CD4-positive, alpha-beta T cell treated with Interleukin-10 for 1 hour (primary cell): ENCODE measurements at places on chromosomes 4 and X.

GRCh38 chr4:76605099-76605563 is 170.1 kb downstream of the SHROOM3 start:
- no peak for DNase-seq

GRCh38 chrX:151954730-151955129 is 19.7 kb downstream of the GABRE start:
- DNase-seq: no peak

DNA sequence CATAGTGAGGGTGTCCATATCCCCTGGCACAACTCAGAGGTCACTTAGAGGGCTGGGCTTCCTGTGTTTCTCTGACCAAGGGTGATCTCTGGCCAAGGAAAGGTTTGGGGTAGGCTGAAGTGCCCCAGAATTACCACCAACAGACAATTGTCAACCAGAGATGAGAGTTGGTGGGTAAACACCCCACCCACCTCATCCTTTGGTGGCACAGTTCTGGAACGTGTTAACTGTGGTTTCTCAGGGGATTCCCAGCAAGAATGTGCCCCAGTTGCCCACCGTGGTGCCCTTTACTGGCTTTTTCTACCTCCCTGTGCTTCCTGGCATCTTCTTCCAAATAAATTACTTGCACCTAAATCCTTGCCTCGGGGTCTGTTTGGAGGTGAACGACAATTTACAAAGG is 17.1 kb downstream of the GRPR start:
- no peak for DNase-seq

DNA sequence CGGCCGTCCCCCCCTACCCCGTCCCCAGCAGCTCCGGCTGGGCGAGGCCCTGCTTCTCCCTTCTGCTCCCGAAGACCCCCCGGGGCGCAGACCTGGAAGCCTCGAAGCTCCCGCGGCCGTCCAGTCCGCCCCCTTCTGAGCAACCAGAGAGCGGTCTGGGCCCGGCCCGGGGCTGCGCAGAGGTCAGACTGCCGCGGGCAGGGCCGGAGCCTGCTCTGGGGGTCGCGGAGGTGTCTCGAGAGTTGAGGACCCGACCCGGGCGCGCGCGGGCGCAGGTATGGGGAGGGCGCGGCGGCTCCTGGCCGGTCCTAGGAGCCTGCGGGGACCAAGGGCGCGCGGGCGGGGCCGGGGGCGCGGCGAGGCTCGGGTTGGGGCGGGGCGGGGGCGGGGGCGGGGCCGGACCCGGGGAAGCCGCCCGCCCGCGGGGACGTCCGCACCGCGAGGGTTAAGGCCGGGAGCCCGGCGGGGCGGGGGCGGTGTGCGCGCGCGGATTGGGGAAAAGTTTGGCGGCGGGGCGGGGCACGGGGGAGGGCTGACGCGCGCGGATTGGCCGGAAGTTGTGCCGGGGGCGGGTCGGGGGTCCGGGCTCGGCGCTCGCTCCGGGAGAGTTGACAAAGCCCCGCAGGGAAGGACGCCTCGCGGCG is at the start of gene FGFRL1:
FGFRL1 (plus strand) TSS at position 605 of the 644 bp plus-strand sequence. CDS start 860 bp downstream, outside the sequence.
- DNase-seq: peak; percentile 94

DNA sequence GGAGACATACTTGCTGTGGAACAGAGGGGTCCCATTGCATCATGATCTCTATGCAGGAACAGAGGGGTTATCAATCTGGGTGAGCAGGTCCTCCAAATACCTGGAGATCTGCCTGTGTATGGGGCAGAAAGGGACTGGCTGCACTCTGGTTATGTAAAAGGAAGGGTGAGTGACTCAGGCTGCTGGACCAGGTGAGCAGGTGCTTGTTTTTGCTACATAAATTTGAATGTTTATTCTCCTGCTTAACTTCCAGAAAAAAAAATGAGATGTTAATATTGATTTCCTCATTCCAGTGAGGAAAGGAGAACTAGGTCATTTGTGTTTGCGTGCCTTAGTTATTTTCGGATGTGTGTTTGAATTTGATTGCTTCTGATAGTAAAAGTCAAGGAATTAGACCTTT is 225.8 kb upstream of the TRAM1L1 start:
- no peak for DNase-seq

DNA sequence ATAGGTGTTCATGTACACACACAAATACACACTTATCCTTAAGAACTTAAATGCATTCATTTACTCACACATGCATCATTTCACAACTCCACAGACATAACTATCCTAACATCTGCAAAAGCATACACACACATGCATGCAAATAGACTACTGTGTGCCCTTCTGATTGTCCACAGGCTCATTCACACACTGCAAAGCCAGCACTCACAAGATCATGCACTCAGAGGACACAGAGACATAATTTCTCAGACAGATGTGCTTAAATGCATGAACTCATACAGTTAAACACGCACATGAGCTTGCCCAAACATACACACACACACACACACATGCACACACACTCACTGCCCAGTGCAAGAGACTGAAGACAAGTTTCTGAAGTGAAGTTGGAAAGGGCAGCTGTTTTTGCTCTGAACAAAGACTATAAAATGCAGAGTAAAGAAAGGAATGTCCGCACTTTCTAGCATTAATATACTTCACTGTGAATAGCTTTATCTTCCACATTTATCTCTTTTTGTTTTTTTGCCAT is 1018.0 kb upstream of the HS3ST1 start:
- no peak for DNase-seq

DNA sequence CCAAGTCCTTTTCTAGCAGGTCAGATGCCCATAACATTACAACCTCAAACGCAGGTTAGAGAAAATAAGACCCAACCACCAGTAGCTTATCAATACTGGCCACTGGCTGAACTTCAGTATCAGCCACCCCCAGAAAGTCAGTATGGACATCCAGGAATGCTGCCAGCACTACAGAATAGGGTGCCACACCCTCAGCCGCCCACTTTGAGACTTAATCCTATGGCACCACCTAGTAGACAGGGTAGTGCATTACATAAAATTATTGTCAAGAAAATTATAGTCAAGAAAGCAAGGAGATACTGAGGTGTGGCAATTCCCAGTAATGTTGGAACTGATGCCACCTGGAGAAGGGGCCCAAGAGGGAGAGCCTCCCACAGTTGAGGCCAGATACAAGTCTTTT is 19.9 kb upstream of the TRIM61 start:
- no peak for DNase-seq

DNA sequence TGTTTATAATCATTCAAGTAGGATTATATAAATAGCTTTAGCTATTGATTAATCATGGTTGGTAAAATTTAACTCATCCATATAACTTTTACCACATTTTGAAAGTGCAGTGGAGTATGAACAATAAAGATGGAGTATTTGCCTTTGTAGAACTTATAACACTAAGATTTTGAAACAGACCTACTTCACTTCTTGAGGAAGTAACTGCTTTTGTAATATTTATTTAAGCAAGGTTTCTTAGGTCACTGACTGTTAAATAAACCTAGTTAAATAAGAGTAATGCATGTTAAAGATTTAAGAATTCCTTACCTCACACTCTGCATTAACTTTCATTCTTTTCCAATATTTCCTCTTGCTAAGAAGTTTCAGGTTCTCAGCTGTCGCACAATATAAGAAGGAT is 242.5 kb downstream of the CFAP299 start:
- DNase-seq: no peak

GRCh38 chr4:99720206-99720605 is 62.6 kb upstream of the C4orf54 start:
- no peak for DNase-seq

GRCh38 chrX:10117301-10117700 is 39.5 kb upstream of the CLCN4 start:
- no peak for DNase-seq

DNA sequence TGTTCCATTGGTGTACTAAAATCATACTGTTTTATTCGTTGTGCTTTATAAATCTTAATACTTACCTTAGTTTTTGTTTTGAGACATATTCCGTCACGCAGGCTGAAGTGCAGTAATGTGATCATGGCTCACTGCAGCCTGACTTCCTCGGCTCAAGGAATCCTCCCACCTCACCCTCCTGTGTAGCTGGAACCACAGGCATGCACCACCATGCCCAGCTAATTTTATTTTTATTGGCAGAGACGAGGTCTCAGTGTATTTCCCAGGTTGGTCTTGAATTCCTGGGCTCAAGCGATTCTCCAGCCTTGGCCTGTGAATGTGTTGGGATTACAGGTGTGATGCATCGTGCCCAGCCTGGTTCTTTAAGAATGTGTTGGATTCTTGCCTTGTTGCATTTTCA is 24.4 kb upstream of the DCK start:
- no peak for DNase-seq

DNA sequence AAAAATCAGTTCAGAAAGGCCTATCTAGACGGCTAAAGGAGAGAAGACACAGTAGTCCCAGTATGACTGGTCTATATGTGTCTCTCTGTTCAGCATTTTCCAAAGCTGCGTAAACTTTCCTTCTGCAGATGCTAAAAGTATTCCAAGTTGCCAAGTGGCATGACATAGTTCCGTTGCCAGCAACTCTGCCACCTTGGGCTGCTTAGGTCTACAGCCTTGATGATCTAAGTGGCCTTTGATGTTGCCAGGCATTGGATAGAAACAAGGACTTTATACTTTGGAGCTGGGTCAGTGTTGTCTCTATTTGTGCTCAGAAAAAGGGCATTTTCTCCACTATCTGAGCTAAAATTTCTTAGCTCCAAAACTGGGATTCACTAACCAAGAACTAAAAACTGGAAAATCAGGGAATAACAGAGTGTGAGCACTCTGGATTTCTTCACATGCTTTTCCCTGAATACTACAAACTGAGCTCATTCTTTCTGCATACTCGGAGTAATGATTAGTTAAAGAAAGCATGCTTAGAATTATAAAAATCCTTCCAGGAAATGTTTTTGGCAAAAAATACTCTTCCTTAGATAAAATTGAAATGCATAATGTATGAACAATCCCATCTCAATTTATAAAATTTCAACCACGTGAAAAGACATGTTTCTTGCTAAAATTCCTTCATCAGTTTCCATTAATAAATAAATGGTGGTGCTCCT is 191.4 kb downstream of the ADAMTS3 start:
- no peak for DNase-seq

DNA sequence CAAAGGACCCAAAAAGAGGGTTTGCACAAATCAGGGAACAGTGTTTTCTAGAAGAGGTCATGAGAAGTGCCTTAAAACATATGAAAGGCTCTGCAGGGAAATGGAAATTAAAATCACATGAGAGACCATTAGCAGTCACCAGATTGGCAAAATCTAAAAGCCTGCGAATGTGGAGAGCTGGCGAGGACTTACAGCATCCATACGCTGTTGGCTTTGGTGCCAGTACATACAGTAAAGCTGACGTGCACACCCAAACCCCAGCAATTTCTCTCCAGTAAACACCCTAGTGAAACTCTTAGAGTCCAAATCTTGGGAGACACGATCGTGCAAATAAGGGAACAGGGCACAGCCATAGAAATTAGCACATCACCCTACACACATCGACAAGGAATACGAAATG is 25.4 kb upstream of the PPP2R2C start:
- DNase-seq: no peak

DNA sequence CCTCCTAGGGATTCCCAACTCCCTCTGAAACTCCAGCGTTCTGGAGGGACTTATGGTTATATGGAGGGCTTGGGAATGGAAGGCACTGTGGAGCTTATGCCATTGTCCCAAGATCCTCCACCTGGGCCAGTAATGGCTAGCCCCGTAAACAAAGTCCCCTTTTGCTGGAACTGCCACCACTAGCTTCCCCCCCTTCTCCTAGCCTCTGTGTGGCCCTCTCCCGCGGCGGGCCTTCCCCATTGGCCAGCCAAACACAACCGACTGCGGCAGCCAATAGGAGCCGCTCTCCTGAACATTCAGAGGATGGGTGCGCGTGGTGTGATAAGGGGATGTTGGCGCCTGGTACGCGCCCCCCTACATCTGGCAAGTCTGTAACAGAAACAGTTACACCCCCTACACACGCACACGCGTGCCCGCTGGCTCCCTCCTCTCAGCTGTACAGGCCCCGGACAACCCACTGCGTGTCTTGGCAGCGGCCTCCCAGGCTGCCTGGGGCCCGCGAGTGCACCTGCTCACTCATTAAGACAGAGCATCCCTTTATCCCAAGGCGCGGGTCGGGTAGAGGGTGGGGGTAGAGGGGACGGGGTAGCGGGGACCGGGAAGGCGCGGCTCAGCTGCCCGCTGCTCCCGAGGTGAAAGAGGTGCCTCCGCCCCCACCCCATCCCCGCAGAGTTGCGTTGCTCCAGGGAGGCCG is 863 bp upstream of the RAB33A start:
- peak; percentile 73 for DNase-seq

DNA sequence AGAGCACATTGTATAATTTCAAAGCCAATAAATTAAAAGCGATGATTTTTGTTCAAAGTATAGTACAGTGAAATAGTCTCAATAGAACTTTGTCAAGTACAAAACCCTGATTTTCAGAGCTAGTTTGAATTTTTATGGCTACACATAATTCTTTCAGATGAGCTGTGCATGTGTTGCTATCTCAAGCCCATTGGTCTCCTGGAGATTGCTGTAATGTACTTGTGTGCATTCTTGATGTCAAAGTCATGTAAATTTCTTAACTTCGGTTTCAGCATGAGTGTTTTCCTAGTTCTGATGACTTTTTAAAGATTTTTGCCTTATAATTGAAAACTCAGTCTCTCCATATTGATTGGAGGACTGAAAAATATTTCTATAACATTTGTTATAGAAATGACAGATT is 200.8 kb downstream of the CEP135 start:
- DNase-seq: no peak

GRCh38 chrX:153739754-153740486 is 15.3 kb downstream of the ABCD1 start:
- DNase-seq: no peak

DNA sequence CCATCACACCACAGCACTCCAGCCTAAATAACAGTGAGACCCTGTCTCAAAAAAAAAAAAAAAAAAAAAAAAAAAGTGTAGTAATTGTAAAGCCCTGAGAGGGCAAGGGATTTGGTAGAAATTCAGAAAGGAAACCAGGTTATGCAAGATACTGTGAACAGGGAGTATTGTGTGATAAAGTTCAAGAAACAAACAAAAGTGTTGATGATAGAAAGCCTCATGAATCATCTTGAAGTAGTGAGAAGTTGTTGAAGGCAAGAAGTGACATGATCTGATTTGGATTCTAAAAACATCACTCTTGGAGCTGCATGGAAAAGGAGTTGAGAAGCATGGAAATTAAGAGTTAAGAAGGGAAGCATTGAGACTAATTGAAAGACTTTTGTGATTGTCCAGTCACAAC is 102.2 kb downstream of the RAP1GDS1 start:
- DNase-seq: no peak

GRCh38 chr4:158802914-158803313 is 34.1 kb downstream of the FNIP2 start:
- no peak for DNase-seq

GRCh38 chr4:53537606-53538005 is 53.7 kb downstream of the LNX1 start:
- DNase-seq: no peak

DNA sequence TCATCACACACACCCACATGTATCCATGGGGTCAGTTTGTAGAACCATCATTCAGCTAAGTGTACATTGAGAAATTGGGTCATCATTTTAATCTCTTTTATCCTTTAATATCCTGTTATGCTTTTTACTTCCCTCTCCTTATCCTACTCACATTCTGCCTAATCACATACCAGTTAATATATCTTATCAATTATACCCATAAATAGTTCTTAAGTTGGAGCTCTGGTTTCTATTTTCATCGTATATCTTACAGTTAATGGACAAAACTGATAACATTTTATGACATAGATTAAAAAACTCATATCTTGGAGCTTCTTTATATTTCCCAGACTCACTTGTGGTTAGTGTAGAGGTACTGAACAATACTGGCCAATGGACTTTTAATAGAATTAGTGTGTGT is 729.5 kb upstream of the LCORL start:
- DNase-seq: no peak
